ENCODE measurements at places on chromosomes 4 and X. TPM values are rescaled to one million over a fixed set of nuclear protein-coding genes. Genes with fewer than 3 reads are reported as not detected.

The SH2D1A gene
- total RNA-seq = 2.0 TPM

DNA sequence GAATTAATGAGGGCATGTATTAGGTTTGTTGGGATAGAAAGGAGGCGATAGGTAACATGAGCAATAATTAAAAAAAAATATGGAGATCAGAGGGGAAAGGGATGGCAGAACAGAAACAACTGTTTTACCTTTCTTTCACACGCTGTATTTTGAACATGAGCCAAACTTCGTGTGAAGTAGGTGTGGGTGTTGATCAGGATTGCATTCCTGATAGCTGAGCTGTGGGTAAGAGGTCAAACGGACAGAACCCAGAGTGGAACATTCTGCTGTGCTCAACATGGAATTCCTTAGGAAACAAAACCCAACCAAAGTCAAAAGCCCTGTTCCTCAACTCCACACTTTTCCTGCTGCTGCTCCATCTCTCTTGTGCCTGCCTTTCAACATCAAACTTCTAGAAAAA lies 162.5 kb upstream of the CASK start:
- no peak for DNase-seq

GRCh38 chrX:144627947-144628346 lies 619.4 kb upstream of the SPANXN1 start:
- DNase-seq = no peak

GRCh38 chr4:173171098-173171497 lies 2.5 kb downstream of the GALNT7 start:
- no peak for DNase-seq

DNA sequence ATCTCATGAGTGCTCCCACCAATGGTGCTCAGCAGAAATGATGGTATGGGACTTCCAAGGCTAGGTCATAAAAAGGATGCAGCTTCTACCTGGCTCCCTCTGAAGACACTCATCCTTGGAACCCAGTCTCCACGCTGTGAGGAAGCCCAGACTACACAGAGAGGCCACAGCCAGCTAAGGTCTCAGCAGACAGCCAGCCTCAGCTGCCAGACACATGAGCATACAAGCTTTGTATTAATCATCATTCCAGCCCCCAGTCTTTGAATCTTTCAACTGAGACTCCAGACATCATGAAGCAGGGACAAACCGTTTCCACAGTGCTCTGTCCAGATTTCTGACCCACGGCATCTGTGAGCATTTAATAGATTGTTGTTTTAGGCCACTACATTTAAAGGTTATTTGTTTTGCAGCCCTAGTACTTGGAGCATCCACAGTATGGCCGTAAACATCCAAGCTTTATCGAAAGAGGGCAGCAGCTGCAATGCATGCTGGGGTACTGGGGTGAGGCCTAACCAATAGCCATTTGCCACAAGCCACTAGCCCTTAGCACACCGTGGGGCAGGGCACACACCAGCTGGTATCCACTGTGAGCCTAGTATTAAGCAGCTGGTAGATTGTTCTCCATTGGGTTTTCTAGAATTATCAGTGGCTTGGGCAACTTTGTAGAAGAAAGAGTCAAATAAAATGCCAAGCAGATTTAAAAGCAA lies 449.1 kb downstream of the BCOR start:
- no peak for DNase-seq

The F8 gene
- 30.2 TPM for total RNA-seq

DNA sequence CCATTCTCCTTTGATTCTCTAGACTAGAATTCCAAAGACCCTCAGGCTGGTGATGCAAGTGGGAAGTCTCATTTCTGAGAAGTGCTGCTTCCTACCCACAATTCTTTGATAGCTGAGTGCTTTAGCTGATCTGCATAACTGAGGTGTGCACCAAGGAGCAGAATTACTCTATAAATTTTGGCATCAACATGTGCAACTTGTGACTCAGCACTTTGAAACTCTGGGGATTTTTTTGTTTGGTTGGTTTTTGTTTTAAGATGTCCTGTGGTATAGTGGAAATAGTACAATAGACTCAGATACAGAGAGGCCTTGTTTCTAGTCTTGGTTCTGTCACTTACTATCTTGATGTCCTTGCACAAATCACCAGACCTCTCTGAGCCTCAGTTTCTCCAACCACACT lies 148.4 kb downstream of the AR start:
- no peak for DNase-seq
